ENCODE measurements at places on chromosomes 6 and 20.

DNA sequence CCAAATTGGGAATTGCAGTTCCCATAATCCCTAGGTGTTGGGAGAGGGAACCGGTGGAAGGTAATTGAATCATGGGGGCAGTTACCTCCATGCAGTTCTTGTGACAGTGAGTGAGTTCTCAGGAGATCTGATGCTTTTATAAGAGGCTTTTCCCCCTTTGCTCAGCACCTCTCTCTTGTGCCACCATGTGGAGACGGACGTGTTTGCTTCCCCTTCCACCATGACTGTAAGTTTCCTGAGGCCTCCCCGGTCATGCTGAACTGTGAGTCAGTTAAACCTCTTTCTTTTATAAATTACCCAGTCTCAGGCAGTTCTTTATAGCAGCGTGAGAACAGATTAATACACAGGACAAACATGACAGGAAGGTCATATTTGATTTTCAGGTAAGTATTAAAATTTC, 25.3 kb upstream of the HECA start:
- no peak for DNase-seq

GRCh38 chr6:165599121-165599520, 63.9 kb downstream of the PDE10A start:
- no peak for DNase-seq

- DNase-seq: no peak
Measured at GRCh38 chr6:162177746-162178145, 549.8 kb downstream of the PRKN start.

DNA sequence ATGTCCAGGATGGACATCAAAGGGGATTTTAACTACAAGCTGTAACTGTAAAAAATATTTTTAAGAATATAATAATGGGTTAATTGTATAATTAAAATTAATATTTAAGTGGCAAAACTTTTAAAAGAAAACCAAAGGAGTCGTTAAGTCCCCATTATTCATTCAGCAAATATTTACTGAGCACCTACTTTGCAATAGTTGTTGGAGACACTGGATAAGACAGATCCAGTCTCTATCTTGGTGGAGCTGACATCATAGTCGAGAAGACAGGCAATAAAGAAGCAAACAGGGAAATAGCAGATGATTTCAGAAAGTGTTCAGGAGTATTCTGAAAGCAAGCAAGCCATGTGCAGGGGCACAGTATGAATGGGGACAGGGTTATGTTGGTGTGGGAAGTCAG, 137.0 kb downstream of the CEBPB start:
- no peak for DNase-seq

- DNase-seq: no peak
Measured at GRCh38 chr6:32609731-32610640, 20.3 kb upstream of the HLA-DRB1 start.

DNA sequence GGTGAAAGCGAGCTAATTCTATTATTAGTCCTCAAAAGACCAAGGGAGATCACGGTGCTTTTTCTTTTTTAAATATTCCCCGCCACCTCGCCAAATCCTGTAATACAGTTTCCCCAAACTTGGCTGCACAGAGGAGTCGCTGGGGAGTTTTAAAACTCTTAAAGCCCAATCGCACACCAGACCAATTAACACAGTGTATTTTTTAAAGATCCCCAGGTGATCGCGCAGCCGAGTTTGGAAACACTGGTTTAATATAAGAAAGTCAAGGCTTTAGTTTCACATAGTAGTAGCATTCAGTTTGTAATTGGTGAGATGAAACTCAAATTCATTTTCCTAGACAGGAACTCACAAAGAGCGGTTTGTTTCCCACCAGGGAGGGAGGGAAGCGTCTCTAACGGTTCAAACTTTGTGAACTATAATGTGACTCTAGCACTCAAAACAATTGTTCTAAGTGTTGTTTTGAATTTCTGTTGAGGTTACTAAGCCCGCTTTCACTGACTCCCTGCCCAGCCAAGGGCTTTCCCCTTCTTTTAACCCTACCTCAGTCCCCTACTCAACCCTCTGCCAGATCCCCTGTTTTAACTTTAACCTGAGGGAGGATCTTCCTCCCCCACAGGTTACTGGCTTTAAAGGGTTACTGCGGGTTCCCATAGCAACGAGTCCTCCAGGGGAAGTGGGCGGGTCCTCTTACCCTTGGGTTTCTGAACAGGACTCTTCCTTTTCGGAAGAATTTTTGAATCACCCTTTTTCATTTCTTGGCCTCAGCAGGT, 25.7 kb upstream of the BTBD3 start:
- DNase-seq: no peak

- no peak for DNase-seq
Measured at GRCh38 chr6:51514748-51515402, 572.5 kb downstream of the PKHD1 start.

DNA sequence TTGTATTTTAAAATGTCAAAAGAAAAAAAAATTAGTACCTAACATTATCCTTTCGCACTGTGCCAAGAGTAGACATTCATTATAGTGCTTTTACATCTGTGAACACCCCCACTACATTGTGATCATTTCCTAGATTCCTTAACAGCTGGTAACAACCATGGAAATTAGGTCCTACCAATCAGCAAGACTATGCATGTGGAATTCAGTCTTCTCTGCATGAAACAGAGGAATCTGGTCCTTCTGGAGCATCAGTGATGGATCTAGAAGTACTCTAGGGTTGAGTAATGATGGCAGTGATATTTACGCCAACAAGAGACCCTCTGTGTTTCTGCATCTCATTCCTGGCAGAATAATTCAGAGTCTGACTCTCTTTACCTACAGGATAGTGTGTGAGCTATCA, 9.4 kb downstream of the OR12D1 start:
- no peak for DNase-seq

- no peak for DNase-seq
Measured at GRCh38 chr6:165119231-165120020, 190.0 kb downstream of the C6orf118 start.

GRCh38 chr6:148736774-148737412, 9.9 kb upstream of the UST start:
- no peak for DNase-seq

GRCh38 chr6:80464901-80465300, 358.4 kb downstream of the BCKDHB start:
- DNase-seq: no peak

GRCh38 chr6:133254552-133255228, 13.5 kb downstream of the EYA4 start:
- no peak for DNase-seq

GRCh38 chr6:156809034-156809433, 31.9 kb downstream of the ARID1B start:
- DNase-seq: no peak

GRCh38 chr6:157537556-157537955, 156.6 kb downstream of the ZDHHC14 start:
- no peak for DNase-seq

DNA sequence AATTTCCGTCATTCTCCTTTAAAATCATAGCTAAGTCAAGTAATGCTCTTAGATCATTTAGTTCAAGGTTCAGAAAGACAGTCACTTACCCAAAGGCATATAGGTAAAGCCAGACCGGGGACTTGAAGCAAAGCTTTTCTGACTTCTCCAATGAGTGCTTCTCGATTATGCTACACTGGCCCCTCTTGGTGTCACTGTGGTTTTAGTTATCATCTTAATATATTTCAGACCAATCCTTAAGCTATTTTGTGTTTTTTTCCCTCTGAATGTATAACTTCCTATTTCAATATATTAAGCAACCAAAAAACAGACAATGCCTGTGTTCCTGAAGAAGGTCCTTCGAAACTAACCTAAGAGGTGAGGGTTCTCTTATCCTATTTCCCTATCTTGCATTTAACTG, 3.9 kb downstream of the PRDM1 start:
- no peak for DNase-seq

DNA sequence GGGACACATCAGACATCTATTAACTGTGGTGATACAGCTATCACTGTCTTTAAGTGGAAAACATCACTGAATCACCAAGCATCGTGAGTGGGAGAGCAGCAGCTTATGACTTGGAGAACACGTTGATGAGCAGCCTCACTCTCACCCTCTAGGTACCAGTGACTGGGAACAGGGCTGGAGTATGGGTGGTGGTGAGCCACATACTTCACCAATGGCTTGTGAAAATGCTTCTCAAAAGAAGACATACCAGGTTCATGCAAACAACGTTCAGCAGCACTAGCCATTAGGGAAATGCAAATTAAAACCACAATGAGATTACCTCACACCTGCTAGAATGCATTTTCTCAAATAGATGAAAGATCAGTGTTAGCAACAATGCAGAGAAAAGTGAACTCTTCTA, 25.3 kb downstream of the SNX5 start:
- DNase-seq: no peak

GRCh38 chr6:8828376-8828775, 393.0 kb upstream of the SLC35B3 start:
- no peak for DNase-seq

- no peak for DNase-seq
Measured at GRCh38 chr20:37711001-37711400, 17.2 kb downstream of the CTNNBL1 start.

DNA sequence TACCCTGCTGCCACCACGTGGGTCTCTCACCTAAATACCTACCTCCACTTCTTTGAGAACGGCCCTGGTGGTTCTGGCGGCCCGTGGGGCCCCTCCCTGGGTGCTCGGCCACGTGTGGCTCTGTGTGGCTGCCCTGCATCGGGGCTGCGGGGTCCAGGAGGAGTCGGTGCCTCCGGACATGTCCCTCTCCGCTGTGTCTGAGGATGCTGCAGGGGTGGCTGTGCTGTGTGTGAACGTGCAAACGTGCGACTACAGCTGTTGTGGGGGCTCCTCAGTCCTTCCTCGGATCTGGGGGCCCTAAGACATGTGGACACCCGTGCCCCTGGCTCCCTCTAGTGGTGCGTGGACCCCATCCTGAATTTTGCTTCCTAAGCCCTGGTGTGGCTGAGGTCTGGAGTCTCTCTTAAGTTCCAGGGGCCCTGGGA, 691.8 kb downstream of the QKI start:
- no peak for DNase-seq
